ENCODE measurements at places on chromosomes 4 and X.

DNA sequence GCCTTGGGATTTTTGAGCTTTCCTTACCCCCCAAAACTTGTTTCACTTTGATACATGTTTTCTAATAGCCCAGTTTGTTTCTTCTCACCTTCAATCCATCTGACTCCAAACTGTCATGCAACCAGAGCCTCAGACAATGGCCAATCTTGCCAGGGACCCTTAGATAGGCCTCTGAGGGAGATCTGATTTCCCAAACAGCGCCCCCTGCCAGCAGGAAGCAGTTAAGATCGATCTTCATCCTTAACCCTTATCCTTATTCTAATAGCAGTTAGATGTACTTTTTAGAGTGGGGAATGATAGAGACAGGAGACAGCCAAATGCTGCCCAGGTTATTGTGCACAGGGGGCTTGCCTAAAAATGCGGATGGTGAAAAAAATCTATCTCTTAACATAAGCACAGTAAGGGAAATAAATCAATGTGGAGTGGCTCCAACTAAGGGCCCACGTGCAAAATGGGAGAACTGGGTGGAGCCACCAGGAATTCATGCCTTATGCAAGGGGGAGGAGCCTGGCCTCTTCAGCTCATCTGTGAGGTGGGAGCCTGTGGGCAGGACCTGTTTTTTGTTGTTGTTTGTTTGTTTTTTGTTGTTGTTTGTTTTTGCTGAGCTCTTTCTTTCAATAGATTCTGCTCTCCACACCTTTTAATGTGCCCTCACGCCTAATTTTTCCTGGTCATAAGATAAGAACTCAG, 833.6 kb upstream of the AGA start:
- ATAC-seq = no peak

- no peak for ATAC-seq
Observed at GRCh38 chrX:56318076-56318475, 85.9 kb downstream of the KLF8 start.

GRCh38 chrX:67523002-67523681, 20.7 kb upstream of the AR start:
- no peak for ATAC-seq

GRCh38 chrX:153897899-153898298, 6.6 kb upstream of the AVPR2 start:
- no peak for ATAC-seq

- ATAC-seq = no peak
Observed at GRCh38 chr4:13980317-13981310, 353.1 kb upstream of the BOD1L1 start.

DNA sequence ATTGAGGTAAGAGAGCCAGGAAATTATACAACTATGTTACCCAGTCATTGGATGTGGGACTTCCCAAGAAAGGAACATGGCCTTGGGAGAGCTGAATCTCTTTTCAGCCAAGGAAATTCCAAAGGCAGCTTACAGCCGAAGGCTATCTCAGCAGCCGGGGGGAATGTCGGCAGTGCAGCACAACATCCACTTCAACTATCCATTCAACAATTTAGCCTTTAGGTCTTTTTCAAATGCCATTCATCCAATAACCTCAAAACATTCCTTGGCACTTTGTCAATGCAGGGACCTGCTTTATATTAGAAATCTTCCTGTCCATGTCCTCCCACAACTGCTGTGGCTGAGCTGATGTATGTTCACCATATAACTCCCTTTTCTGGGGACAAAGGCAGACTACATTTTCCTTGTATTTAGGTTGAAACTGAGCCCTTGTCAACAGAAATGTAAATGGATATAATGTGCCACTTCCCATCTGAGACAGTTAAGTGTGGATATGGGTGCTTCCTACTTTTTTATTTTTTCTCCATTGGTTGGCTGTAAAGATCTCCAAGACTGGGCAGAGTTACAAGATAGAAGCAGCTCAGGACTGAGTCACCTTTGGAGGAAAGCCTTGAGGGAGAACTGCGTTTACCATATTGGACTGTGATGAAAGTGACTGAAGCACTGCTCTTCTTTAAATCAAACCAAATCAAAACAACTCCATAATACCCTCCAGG, 94.8 kb downstream of the GPRIN3 start:
- ATAC-seq = no peak

GRCh38 chrX:2697306-2697705, 6.2 kb downstream of the CD99 start:
- peak; percentile 21 for ATAC-seq

DNA sequence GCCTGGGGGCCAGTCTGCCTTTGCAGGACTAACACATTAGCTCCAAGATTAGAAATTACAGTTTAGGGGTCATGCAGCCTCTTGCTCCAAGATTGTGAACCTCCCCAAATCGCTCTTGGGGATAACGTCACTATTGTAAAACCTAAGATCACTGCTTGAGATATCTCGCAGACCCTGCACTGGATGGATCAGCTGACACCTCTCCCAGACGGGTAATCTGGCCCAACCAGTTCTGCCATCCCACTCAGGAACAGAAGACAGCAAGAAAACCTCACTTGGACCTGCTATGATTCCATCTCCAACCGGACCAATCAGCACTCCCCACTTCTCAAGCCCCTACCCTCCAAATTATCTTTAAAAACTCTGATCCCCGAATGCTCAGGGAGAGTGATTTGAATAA, 431.2 kb downstream of the GPM6A start:
- ATAC-seq = no peak

DNA sequence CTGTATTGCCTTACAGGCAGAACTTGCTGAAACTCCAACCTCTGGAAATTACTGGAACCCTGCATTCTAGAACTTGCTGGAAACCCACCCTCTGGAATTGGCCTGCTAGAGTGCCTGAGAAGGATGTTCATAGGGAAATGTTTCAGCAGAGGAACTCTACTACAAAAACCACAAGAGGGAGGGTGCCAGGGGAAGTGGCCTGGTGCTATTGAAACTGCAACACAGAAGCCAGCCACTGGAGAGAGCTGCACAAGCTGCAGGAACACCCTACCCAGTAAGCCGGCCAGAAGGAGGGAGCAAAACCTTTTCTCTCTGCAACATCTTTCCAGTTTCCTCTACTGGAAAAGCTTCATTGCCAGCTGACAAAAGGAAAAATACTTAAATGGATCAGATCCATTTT, 2.5 kb upstream of the BRWD3 start:
- peak; percentile 37 for ATAC-seq

GRCh38 chrX:107834275-107835201, 8.9 kb downstream of the MID2 start:
- ATAC-seq = no peak

DNA sequence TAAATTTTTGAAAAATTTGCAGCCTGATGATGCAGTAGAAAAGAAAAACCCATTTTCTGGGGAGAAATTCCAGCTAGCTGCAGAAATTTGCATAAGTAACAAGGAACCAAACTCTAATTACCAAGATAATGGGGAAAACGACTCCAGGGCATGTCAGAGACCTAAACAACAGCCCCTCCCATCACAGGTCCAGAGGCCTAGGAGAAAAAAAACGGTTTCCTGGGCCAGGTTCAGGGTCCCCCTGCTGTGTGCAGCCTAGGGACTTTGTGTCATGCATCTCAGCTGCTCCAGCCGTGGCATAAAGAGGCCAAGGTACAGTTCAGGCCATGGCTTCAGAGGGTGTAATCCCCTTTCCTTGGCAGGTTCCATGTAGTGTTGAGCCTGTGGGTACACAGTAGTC, 733.7 kb upstream of the CT83 start:
- ATAC-seq = no peak

All from stimulated activated memory B cell treated with anti-CD40 and anti-IgM and Interleukin-4, amounts not matched to agents 10 μg/mL and 1 μg/mL and 100 μg/mL, for 72 hours (primary cell).